Brain pericyte (primary cell): ENCODE measurements at places on chromosomes 2 and 18.

DNA sequence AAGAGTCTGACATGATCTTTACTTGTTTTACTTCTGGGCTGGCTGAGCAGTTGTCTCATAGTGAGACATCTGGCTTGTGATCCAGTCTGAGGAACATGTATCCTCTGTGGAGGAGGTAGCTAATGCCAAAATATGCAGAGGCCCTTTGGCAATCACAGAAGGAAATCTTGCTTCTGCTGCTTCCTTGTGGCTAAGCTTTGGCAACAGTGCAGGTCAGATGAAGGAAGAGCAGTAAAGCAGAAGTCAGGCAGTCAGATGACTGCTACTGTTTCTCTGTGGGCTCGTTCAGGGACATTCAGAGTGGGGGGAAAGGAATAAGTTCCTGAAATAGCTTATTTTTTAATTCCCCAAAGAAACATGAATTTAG is 22.3 kb downstream of the DOK1 start:
- DNase-seq = no peak

- no peak for DNase-seq
Observed at GRCh38 chr2:197216361-197216979, 94.1 kb downstream of the ANKRD44 start.

DNA sequence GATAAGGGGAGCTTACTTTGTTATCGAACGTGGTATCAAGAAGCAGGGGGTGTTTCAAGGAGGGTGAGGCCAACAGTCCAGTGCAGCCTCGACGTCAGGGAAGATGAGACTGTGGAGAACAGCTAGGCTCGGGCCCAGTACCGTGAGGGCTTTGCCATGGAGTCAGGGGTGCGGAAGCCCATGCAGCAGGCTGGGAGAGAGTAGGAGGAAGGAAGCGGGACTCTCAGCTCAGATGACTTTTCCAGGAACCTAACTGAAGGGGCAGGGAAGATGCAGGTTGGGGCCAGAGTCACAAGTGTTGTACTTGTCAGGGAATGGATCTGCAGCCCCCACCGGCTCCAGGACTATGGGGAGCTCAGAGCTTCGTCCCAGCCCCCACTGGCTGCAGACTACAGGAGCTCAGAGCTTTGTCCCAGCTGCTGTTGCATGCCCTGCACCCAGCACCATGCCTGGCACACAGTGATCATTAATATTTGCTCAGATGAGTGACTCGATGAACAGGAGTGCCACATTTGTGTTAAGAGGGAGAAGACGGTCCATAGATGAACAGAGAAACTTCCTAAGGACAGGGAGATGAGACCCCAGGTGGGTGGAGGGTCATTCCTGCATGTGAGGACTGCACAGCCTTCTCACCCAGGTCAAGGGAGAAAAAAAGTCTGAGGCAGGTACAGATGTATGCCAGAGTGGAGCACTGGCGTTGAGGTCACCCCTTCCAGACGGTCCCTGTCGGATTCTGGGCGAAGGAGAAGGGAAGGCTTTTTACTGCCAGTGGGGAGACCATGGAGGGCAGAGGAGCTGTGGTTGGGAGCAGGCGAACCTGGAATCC is 36.4 kb downstream of the PTGR3 start:
- DNase-seq = no peak

DNA sequence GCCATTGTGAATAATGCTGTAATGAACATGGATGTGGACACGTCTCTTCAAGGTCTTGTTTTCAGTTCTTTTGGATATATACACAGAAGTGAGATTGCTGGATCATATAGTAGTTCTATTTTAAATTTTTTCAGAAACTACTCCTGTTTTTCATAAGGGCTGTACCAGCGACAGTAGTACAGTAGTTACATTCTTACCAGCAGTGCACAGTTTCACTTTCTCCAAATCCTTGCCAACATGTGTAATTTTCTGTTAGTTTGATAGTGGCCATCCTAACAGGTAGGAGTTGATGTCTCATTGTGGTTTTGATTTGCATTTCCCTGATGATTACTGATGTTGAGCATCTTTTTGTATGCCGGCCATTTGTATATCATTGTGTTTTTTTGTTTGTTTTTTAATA is 81.7 kb downstream of the EPC2 start:
- DNase-seq = no peak

- no peak for DNase-seq
Observed at GRCh38 chr2:208370881-208371633, 35.5 kb upstream of the PTH2R start.

- no peak for DNase-seq
Observed at GRCh38 chr2:204468746-204469429, 76.4 kb upstream of the PARD3B start.

- no peak for DNase-seq
Observed at GRCh38 chr2:20430035-20430434, 16.8 kb upstream of the RHOB start.

GRCh38 chr2:60745761-60746160 is 10.3 kb upstream of the PAPOLG start:
- DNase-seq = no peak

GRCh38 chr18:3984163-3984757 is 470.8 kb downstream of the DLGAP1 start:
- no peak for DNase-seq
